ENCODE measurements at places on chromosomes 2 and 18. TPM values are rescaled to one million over a fixed set of nuclear protein-coding genes. Genes with fewer than 3 reads are reported as not detected.

- no peak for DNase-seq
Measured at GRCh38 chr18:50706199-50706598, 113.6 kb downstream of the MRO start.

DNA sequence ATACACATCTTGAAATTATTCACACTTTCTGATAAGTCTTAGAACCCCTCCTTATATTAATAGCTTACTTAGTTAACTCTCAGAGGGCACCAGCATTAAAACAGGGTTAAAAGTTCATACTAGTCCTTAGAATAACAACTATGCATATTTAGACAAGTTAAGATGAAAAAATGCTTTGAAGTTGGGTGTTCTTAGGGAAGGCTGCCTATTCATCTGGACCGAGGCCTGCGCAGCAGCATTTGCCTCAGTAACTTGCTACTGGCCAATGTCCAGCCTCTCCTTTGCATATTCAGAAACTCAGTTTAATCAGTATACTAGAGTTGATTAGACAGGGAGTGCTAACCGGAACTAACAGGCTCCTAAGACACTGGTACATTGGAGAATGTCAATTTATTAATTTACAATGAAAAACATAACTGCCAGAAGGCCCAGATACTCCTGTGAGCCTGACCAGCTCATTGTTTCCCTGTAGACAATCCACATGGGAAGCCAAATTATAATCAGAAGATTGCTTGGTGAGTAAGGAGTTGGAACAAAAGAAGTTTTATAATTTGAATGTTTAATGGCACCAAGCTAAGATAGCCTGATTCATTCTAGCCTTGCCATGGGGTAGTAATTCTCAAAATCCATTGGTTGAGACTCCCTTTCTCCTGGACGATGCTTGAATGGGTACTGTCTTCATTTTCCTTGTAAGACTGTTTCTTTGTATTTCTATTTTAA is 48.9 kb downstream of the DYNC1I2 start:
- no peak for DNase-seq

DNA sequence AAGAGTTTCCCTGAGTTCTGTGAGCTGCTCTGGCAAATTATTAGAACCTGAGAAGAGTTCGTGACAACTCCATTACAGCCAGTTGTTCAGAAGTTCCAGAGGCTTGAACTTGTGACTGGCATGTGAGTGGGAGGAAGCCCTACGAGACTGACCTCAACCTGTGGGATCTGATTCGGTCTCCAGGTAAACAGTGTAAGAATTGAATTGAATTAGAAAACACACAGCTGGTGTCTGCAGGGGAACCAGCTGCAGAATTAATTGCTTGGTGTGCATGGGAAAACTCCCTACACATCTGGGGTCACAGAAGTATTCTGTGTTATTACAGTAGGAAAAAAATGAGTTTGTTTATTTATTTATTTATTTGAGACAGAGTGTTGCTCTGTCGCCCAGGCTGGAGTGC is 14.0 kb upstream of the ITSN2 start:
- DNase-seq: peak; percentile 48

The SCG2 gene
- 0.47 TPM for polyA plus RNA-seq

DNA sequence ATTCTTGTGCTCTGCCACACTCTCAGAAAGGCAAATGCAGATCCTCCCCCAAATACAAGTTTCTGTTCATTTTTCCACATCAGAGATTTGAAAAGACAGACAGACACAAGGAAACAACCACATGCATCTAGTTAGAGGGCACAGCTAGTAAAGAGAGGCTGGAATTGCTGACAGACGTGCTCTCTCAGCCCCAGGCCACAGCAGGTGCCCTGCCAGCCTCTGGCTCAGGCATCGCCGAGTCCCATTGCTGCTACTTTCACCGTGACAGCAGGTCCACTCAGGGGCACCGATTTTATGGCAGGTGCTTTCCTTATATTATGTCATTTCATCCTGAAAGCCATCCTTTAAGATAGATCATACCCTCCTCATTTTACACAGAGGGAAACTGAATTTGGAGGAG is 507.5 kb downstream of the EIPR1 start:
- no peak for DNase-seq

The FOSL2 gene
- polyA plus RNA-seq: 45.5 TPM

DNA sequence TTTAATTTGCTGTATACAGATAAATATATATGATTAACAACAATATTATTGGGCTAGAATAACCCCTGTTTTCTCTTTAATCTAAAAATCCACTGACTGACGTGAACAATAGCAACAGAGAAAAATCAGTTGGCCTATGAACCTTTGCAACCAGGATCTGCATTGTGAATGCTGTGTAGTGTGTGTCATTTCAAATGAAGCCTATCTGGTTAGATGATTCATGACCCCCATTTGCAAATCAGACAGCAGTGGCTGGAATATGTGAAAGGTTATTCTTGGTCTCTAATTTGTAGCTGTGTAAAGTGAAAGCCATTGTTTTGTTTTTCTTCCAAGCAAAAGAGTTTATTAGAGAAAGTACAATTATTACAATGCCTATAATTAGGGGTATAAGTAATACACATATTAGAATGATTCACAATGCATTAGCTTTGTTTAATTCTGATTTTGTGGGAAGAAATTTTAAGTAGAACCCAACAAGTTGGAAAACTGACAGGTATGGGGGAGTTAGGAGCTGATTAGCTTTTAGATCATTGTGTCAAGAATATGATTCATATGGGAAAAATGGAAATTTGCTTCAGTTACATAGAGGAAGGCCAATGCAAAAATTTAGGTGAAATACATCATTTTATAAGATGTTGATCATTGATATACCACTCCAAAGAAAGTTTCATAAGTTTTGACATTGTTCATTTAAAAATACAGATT is 1362.2 kb upstream of the TMEFF2 start:
- no peak for DNase-seq

DNA sequence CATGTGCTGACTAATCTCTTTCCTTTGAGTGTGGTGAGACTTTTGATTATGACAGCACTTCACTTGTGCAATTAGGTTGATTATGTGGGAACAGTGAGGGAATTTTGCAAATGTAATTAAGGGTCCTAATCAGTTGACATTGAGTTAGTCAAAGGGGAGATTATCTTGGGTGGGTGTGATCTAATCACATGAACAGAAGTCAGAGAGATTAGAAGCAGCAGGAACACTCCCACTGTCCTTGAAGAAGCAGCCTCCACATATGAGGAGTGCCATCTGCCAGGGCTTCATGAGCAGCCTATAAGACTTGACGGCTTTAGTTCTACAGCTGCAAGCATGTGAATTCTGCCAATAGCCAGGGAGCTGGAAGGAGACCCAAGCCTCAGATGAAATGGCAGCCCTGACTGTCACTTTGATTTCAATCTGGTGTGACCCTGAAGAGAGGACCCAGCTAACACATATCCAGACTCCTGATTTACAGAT is 89.4 kb upstream of the APCDD1 start:
- no peak for DNase-seq

DNA sequence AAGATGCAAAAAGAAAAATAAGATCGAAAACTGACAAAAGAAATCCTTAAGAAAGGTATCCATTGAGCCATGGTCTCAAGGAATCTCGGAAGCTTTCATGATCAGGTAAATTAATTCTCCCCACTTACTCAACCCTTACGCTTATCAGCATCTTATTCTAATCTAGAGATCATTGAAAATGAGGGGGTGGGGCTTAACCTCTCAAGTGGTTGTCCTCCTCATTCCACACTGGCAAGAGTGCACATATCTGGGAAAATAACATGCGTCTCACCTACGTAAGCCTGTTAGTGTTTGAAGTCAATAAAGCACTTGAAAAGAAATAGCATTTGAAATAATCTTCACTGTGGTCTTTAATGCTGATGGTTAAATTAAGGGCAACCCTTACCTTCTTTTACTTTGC is 82.5 kb upstream of the NEUROD1 start:
- DNase-seq: no peak

DNA sequence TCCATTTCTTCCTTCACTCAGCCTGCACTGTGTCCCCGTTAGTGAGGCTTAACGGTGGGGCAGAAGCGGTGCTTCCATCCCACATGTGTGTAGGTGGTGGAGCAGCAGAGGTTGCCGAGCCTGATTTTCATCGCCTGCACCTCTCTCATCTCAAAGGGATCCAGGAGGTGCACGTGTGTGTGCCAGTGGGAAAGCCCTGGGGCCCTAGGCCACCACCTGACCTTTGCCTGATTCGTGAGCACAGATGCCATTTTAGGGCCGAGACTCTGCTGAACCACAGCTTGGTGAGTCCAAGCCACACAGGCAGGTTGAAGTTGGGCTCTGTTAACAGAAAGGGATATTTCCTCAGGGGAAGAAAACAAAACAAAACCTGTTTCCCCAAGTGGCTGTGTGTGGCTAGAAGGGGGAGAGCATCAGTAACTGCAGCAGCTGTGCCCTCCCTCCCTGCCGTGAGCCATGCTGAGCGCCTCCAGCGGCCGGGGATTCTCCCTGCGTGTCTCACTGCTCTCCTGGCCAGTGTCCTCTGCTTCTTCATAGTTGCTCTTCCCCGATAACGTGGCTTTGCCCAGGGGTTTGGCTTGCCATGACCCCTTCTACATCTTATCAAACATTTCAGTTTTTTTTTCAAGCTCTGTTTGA is 81.5 kb downstream of the MAPRE2 start:
- DNase-seq: no peak

- DNase-seq: no peak
Measured at GRCh38 chr2:169162613-169163012, 93.2 kb downstream of the DHRS9 start.

DNA sequence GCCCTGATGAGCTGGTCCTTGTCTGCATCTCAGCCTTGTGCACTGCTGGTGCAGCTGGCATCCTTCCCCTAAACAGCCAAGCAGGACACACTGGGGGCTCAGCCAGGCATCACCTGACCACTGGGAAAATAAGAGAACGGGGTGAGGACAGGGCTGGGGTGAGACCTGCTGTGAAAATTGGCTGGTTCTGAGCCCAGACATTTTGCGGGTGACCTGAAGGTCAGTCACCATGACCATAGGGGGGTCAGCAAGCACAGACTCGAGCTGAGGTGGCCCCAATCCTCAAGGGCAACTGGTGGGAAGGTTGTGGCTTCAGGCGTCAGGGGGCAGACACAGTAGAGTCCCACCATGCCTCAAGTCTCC is 144.9 kb upstream of the TWIST2 start:
- no peak for DNase-seq

The LRATD1 gene
- 23.9 TPM for polyA plus RNA-seq

- no peak for DNase-seq
Measured at GRCh38 chr2:236014408-236015131, 153.6 kb downstream of the GBX2 start.

The NTSR2 gene
- not detected for polyA plus RNA-seq

The SAG gene
- polyA plus RNA-seq: 0.32 TPM

DNA sequence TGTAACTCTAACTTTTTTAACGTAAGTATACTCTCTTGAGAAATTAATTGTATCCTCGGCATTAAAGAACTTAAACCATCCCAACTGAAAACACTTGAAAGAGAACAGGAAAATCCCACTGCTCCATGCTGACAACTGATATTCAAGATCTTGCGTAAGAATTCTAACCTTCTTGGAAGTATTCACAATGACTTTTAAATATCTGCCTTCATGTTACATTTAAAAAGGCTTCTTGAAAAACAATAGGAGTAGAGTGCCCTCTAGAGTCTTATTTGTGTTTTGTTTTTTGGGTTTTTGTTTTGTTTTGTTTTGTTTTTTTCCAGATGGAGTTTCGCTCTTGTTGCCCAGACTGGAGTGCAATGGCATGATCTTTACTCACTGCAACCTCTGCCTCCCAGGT is 65.4 kb upstream of the DNAJC10 start:
- DNase-seq: no peak

GRCh38 chr2:68653034-68653433 is 9.7 kb downstream of the PROKR1 start:
- no peak for DNase-seq

DNA sequence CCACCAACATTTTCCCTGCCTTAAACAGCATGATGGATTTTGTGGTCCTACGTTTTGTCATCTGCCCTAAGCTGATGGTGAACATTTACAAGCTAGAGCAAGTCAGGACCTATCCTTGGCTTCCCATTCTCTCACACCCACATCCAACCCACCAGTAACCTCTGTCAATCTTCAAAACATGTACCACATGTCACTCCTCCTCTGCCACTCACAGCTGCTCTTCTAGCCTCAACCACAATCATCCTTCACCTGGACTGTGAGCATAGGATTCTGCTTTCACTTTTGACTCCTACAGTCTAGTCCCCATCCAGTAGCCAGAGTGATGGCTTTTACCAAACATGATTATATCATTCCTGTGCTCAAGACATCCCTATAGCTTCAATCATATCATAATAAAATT is 279.8 kb upstream of the DLGAP1 start:
- DNase-seq: no peak

The SRD5A2 gene
- polyA plus RNA-seq: 0.06 TPM

The CCDC148 gene
- polyA plus RNA-seq: 8.4 TPM

GRCh38 chr2:64268330-64269048 is 124.3 kb upstream of the PELI1 start:
- DNase-seq: no peak

The ADRA2B gene
- polyA plus RNA-seq: 4.8 TPM

The TOGARAM2 gene
- polyA plus RNA-seq: 2.1 TPM

DNA sequence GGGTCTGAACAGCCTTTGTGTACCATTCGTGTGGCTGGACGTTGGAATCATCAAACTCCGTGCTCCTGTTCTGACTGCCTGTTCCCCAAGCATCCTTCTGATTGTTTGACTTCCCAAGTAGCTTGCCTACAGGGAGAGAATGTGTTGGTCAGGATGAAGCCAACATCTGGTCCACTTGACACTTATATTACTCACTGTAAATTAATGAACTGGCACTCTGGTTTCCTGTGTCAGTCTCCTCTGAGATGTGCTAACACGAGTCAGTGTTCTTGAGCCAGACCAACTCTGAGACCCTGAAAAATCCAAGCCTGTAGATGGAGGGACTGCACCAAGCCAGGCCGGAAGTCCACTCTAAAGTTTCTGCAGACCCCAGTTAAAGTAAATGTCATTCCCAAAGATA is 440.9 kb downstream of the ZNF516 start:
- DNase-seq: no peak

The CELF4 gene
- 2.0 TPM for polyA plus RNA-seq

- no peak for DNase-seq
Measured at GRCh38 chr2:19676770-19677169, 225.0 kb downstream of the TTC32 start.

The C1QL2 gene
- polyA plus RNA-seq: not detected

The NT5C1B gene
- 1.0 TPM for polyA plus RNA-seq

GRCh38 chr2:149877074-149877473 is 289.5 kb upstream of the MMADHC start:
- no peak for DNase-seq

The CREG2 gene
- 1.7 TPM for polyA plus RNA-seq

The E2F6 gene
- polyA plus RNA-seq: 22.3 TPM

DNA sequence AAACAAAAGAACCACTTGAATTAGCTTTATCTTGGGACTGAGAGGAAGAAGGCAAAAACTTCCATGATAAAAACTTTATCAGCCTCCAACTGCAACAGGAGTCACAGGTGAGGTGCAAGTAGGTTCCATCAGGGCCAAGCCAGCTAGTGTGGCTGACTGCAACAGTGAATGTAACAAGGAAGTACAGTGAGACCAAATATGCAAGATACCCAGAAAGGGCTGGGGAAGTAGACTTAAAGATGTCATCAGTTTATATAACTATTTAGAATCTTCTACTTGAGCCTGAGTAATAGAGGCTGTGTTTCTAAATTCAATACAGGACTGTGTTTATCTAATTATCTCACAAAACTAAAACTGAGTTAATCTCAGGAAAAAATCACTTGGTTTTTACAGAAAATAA is 14.8 kb downstream of the PLEKHM3 start:
- no peak for DNase-seq

The CD8B2 gene
- 0.15 TPM for polyA plus RNA-seq

Data from renal cortex interstitium (tissue), 15 donors.